ENCODE measurements at places on chromosomes 7 and 10.

- DNase-seq, result no peak
These were observed 11.6 kb downstream of the GCK start for GRCh38 chr7:44177570-44178131.

DNA sequence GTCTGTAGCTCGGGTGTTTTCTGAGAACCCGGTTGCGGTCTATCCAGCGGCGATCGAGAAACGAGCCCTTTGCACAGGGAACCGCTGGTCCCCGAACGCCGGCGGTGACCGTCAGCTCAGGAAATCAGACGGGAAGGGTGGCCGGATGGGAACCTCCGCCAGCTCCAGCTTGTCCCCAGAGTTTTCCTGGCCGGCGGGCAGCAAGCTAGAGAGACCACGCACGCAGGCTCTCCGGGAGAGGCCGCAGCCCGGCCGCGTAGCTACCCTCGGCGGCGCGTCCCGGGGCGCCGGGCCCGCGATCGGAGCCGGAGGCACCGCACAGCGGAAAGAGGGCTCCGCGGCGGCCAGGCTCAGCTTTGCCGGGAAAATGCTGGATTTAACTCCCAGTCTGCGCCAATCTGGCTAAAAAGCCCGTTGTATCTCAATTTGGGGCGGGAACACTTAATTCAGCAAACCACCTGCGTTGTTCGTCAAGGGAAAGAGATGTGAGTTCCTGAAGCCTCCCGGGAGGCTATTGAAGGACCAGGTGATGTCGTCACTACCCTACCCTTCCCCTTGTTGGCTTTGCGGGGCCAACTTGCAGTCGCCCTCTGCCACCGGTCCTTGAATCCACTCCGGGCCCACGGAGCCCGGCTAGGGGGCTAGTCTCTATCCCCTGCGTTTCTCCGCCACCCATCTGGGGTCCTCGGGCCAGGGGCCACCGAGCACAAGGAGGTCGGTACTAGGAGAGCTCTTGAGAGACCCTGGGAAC is 859 bp upstream of the CH25H start:
- DNase-seq, result peak; percentile 1

GRCh38 chr10:80503584-80504157 is 34.0 kb upstream of the SH2D4B start:
- no peak for DNase-seq

- DNase-seq, result no peak
These were observed 52.5 kb upstream of the FRMD4A start for GRCh38 chr10:14383266-14383665.

- no peak for DNase-seq
These were observed 30.1 kb upstream of the CNPY1 start for GRCh38 chr7:155576416-155576815.

- peak; percentile 13 for DNase-seq
These were observed 135.8 kb downstream of the CNNM2 start for GRCh38 chr10:103053659-103054581.

DNA sequence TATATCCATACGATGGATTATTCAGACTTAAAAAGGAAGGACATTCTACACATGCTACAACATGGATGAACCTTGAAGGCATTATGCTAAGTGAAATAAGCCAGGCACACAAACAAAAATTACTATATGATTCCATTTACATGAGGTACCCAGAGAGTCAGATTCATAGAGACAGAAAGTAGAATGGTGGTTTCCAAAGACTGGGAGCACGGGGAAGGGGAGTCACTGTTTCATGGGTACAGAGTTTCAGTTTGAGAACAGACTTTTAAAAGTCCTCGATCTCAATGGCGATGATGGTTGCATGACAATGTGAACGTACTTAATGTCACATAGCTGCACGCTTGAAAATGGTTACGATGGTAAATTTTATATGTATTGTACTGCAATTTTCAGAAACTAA is 39.3 kb downstream of the NUDCD3 start:
- no peak for DNase-seq

DNA sequence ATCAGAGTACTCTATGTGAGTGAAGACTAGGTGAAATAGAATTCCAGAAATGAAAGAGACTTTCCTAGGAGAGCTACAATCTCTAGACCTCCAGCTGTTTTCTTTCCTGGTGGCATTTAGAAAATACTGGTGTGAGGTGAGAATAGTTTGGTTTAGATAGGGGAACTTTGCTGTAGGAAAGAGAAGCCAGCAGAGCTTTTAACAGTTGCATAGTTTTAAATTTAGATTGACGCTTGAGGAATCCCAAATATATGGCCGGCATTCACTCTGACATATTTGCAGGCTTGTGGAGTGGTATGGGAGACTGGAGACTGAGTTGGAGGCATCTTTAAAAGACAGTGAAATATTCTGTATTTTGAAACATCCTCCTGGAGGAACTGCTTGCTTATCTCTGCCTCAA is 94.3 kb upstream of the ETV1 start:
- DNase-seq, result no peak

Data from activated CD4-positive, alpha-beta T cell treated with anti-CD3 and anti-CD28 coated beads, Interleukin-2, amount 50 U/mL, for 4 hours (primary cell).